ENCODE measurements at places on chromosomes 16 and 17. TPM values are rescaled to one million over a fixed set of nuclear protein-coding genes. Genes with fewer than 3 reads are reported as not detected.

- no peak for DNase-seq
These were observed 154.1 kb upstream of the RPL38 start for GRCh38 chr17:74049167-74049966.

Gene EFNB3
- 0.42 TPM for total RNA-seq

DNA sequence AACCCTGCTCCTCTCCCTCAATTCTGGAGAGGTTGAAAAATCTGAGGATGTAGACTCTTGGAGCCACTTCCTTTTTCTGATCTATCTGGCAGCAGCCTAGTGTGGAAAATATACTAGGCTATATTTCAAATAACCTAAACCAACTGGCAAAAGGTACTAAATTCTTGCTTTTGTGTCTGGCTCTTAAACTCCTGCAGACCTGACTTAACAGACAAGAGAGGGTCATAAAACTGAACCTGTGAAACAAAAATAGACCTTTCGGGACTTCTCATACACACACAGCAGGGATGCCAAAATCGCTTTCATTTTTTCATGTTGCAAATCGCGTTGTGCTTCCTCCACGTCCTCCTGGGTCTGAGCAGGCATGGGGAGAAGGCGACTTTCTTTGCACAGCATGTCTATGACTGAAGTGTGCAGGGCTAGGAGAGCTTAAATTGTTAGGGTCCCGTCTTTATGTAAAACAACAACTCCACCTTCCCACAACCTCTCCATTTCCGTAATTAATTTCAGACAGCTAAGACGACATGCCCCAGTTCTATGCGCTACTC is 520.7 kb upstream of the PSMD7 start:
- no peak for DNase-seq

DNA sequence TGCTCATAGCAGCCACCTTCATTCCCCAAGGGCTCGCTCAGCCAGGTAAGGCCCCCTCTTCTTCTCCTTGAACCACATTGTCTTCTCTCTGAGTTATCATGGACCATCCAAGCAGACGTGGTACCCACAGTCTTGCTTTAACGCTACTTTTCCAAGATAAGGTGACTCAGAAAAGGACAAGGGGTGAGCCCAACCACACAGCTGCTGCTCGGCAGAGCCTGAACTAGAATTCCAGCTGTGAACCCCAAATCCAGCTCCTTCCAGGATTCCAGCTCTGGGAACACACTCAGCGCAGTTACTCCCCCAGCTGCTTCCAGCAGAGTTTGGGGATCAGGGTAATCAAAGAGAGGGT is 272 bp downstream of the CCL2 start:
- no peak for DNase-seq

DNA sequence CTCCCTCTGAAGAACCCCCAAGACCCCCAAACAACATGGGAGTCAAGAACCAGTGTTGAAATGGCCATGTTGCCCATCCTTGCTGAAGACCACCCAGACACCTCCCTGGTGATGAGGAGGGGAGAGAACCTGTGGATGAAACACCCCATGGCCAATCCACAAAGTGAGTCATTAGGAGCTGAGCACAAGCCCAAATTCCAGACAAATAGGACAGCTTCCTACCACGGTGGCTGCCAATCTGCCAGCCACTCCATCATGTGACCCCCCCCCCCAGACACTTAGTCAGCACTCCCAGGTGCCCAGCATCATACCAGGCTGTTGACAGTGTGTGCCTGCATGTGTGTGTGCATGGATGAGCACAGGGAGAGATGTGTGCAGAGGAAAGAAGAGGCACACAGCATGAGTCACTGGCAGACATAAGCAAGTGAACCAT is 26.4 kb upstream of the RPL38 start:
- DNase-seq = no peak

DNA sequence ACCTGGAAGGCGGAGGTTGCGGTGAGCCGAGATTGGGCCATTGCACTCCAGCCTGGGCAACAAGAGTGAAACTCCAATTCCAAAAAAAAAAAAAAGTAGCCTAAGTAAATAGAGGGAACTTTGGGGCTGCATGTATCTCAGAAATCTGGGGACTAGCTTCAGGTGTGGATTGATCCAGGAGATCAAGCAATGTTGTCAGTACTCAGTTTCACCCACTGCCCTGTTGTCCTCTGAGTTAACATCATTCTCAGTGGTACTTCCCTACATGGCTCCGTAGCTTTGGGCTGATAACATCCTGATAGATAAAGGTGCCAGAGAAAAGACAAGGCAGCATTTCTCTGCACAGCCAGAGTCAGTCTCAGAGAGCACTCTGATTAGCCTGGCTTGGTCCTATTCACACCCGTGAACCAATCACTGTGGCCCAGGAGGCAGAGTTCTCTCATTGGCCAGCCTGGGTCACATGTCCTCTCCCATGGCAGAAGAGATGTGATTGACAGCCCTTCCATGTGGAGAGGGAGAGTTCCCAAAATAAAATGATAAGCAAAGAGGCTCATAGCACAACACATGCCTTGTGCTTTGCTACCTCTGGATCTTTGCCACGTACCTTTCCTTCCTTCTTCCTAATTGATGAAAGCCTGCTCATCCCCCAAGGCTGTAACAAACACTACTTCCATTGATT is 99.6 kb downstream of the ABCC1 start:
- no peak for DNase-seq
